NCI-H1417 (cell line): ENCODE measurements at places on chromosomes 13 and 19.

- DNase-seq = no peak
Observed at GRCh38 chr19:49361438-49362047, 673 bp downstream of the TEAD2 start.

DNA sequence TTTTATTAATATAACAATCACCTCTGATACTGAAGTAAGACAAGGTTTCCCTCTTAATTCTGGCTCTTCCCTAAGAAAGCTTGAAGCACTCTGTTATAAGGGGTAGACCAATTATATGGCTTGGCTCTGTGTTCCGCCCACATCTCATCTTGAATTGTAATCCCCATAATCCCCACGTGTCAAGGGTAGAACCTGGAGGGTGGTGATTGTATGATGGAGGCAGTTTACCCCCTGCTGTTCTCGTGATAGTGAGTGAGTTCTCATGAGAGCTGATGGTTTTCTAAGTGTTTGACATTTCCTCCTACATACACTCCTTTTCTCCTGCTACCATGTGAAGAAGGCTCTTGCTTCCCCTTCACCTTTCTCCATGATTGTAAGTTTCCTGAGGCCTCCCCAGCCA, 363.8 kb upstream of the PCDH20 start:
- no peak for DNase-seq

DNA sequence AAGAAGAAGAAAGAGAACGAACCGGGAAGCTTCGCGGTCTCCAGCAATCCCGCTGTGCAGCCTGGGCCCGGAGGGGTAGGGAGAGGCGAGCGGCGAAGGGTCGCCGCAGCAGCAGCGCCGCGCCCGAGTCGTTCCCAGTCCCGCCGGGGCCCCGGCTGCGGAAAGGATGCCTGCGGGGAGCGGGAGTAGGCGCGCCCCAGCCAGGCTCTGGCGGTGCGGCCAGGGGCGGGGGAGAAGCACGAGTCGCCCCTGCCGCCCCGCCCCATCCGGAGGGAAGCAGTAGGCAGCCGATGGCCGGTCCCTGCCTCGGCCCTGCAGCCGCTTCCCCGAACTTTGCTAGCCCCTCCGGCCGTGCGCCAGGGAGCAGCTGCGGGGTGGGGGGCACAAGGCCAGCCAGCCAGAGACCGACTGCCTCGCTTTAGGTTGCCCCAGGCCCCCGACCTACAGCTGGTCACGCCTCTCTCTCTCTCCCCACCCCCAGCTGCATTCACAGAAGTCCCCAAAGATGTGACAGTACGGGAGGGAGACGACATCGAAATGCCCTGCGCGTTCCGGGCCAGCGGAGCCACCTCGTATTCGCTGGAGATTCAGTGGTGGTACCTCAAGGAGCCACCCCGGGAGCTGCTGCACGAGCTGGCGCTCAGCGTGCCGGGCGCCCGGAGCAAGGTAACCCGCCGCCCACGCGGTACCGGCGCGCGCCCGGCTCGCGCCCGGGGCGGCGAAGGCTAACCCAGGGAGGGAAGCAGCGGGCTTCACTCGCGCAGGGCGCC, 1.1 kb downstream of the VSTM2B start:
- no peak for DNase-seq

- DNase-seq = no peak
Observed at GRCh38 chr13:28707629-28708427, 10.9 kb downstream of the SLC46A3 start.

GRCh38 chr19:39384839-39385568, 5.9 kb downstream of the PAF1 start:
- DNase-seq = no peak
